Aorta (tissue), 5 donors: ENCODE measurements at places on chromosomes 3 and 15.

GRCh38 chr3:156659260-156659659 lies 15.1 kb upstream of the TIPARP start:
- no peak for DNase-seq

GRCh38 chr15:86018679-86019078 lies 61.0 kb upstream of the AGBL1 start:
- no peak for DNase-seq

GRCh38 chr15:69951256-69951897 lies 146.3 kb downstream of the TLE3 start:
- no peak for DNase-seq

GRCh38 chr15:40149339-40149738 lies 11.5 kb upstream of the BUB1B start:
- no peak for DNase-seq

DNA sequence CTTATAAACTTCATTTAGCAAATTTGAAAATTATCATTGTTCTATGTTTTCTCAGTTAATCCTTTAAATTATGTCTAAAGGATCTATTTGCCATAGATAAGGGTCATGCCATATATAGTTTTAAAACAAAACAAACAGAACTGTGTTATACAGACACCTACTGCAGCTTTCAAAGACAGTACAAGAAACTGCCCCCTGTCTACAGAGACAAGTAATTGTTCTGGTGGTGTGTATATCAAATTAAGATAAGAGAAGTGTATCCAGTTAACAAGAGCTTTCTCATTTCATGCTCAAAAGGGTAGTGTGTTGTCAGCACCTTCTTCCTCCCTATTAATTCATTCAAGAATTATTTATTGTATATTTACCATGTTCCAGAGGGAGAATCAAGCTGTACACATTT lies 201.2 kb downstream of the FMN1 start:
- no peak for DNase-seq

DNA sequence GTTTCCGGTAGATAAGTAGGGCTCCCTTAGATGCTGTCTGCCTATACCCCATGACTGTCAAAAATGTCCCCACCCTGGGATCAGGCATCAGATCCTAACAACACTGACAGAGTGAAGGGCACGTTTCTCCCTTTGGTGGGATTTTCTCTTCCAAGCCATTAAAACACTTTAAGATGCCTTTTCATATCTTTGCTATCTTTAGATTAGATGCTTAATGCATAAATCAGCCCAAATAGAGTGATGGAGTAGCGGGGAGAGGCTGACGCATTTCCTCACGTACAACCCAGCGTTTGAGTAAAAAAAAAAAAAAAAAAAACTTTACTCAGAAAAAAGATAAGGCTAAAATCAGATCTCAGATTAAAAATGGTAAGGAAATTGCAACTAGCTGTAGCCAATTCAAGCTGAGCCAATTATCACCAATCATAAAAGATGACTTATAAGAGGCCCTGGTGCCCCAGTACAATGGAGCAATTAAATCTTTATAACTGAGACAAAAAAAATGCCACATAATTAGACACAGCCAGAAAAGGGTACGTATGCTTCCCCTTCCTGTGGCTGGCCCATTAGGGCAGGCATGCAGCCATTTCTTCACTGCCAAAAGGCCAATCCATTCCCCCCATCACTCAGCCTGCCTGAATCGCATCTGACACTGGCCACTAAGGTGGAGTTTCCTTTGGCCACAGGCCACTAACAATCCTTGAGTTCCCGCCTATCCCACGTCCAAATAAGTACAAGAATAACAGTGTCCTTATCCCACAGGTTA lies 45.0 kb downstream of the RFTN1 start:
- DNase-seq, result peak; percentile 77

- DNase-seq, result no peak
Measured at GRCh38 chr3:99626417-99626788, 12.0 kb upstream of the COL8A1 start.

DNA sequence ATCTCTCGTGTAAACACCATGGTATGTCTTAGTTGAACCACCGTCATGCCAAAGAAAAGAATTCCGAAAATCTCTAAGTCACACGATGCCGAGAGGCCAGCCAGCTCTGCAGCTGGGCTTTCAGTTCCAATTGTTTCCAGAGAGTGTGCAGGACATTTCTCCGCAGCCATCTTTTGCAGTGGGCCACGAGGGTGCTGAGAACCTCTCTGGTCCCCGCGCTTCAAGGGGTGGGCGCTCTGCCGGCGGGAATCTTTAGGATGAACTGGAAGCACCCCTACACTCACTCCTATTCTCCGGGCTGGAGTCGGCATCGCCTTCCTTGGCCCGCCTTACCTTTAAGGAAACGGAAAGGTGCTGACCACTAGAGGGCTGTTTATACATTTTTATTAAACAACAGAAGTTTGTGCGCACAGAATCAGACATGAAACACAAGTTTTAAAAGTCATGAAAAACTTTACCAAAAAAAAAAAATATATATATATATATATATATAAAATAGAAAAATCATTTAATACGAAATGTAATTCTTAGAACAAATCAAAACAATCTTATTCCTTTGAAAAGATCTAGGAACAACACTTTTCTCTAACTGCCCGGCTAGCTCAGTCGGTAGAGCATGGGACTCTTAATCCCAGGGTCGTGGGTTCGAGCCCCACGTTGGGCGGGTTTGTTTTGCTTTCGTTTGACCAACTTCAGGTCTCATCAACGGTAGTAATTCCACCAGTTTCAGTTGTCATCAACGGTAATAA lies 12.5 kb upstream of the MORF4L1 start:
- peak; percentile 81 for DNase-seq

DNA sequence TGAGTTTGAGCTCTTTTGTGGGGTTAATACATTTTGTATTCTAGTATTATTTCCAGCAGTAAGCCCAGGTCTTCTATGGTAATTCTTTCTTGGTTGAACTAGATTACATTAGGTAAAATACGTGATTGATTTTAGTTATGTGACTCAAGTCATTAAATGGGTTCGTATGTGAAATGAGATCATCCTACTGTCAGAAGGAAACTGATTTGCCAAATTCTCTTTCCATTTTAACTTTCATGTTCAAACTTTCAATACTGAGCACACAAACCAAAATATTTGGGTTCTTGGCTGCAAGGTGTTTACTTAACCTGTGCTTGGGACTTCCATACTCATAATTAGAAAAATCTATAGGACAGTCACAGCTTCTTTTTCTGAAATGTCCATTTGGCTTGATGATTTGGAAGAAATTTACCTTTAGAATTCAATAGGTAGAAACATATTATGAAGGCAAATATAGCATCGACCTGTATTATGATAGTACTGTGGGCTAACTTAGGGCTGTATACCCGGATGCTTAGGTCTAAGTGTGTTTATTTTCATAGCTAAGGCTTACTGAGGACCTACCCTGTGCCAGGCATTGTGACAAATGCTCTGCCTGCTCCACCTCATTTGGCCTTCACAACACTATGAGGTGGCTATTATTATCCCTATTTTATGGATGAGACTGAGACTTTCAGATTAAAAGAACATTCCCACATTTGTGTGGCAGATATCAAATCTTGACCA lies 631.8 kb upstream of the GRM7 start:
- DNase-seq, result no peak

- DNase-seq, result no peak
Measured at GRCh38 chr3:17143893-17144664, 259.3 kb downstream of the PLCL2 start.

DNA sequence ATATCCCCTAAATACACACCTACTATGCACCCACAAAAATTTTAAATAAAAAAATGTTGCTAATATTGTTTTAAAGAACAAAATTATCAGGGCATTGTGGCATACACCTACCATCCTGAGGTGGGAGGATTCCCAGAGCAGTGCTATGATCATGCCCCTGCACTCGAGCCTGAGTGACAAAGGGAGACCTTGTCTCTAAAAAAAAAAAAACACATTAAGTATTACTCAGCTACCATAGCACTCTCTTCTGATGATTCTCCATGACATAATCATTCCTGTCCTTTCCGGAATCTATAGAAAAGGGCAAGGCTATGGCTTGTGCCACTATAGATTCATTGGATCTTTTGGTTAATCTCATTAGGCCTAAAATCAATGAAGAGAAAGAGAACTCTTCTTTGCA lies 77.4 kb downstream of the ACAP2 start:
- DNase-seq, result no peak

- DNase-seq, result no peak
Measured at GRCh38 chr3:12468276-12468675, 16.0 kb upstream of the TSEN2 start.

DNA sequence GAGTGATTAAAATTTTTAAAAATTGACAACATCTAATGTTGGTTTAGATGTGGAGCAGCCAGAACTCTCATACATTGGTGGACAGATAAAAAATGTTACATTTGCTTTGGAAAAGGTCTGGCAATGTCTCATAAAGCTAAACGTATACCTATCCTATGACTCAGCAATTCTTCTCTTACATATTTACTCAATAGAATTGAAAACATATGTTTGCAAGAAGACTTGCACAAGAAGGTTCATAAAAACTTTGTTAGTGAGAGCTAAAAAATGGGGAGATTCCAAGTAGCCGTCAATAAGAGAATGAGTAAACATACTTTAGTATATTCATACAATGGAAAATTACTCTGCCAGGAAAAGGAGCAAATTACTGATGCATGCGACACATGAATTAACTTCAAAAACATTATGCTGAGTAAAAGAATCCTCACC lies 30.0 kb downstream of the MASP1 start:
- no peak for DNase-seq

GRCh38 chr3:127172781-127173515 lies 20.0 kb upstream of the PRR23E start:
- no peak for DNase-seq
